ENCODE measurements at places on chromosomes 5 and 9.

GRCh38 chr5:97096846-97097245 lies 45.6 kb downstream of the LIX1 start:
- DNase-seq, result no peak

GRCh38 chr5:80655231-80655774 lies 520 bp upstream of the DHFR start:
- DNase-seq, result no peak

- DNase-seq, result no peak
Observed at GRCh38 chr5:61159070-61159469, 3.2 kb downstream of the SMIM15 start.

GRCh38 chr5:119291056-119291455 lies 64.8 kb upstream of the TNFAIP8 start:
- DNase-seq, result no peak

DNA sequence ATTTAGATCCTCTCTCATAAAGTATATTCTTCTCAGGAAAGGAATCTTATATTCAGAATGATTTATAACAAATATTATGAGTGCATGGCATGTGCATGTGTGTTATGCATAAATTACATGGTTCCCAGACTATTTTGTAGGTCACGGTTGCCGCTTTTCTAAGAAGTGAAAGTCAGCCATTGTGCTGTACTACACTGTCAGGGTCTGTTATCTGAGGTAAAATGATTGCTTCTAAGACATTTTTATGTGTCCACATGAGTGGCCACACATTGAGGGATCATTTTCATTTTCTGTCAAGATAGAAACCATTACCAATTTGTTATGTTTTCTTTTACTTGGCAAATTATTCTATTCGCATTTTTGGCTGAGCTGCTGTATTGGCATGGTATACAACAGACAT lies 210.8 kb downstream of the CWC27 start:
- DNase-seq, result no peak

DNA sequence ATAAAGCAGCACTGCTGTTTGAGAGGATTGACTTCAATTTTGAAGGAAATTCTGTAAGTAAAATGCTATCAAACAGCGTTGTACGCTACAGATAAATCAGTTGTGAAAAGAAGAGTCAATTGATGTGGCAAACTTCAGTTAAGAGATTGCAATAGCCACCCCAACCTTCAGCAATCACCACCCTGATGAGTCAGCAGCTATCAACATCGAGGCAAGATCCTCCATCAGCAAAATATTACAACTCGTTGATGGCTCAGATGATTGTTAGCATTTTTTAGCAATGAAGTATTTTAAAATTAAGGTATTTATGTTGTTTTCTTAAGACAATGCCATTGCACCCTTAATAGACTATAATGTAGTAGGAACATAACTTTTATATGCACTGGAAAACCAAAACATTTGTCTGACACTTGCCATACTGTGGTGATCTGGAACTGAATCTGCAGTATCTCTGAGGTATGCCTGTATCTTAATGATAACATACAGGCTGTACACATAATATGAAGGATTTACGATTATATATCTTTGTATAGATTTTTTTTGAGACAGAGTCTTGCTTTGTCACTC lies 47.5 kb downstream of the VPS13A start:
- peak; percentile 69 for DNase-seq

- no peak for DNase-seq
Observed at GRCh38 chr5:479566-480319, 36.8 kb downstream of the EXOC3 start.

- DNase-seq, result no peak
Observed at GRCh38 chr5:123949807-123950340, 437.9 kb downstream of the CSNK1G3 start.

DNA sequence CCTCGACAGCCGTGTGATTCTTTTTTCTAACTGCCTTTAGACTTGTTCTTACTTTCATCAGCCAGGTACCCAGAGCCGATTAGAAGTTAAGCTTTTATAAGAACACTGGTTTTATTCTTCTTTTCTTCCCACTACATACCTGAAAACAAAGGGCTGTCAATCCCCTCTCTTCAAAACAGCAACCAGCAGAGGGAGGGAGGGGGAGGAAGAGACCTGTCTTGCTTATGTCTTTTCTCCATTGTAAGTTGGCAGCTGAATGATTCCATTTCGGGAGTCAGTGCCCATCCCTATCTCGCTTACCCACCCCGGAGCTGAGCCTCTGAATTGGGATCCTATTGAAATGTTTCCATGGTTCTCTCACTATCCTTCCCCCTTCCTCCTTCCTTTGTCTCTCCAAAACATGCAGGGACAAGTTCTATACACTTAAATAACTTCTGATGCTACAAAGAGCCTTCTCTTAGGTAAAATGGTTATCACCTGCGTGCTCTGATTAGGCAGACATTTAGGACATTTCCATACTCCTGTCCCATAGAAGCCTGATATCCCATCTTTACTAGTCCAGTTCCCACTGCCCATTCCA lies 83.9 kb upstream of the WWC1 start:
- no peak for DNase-seq

DNA sequence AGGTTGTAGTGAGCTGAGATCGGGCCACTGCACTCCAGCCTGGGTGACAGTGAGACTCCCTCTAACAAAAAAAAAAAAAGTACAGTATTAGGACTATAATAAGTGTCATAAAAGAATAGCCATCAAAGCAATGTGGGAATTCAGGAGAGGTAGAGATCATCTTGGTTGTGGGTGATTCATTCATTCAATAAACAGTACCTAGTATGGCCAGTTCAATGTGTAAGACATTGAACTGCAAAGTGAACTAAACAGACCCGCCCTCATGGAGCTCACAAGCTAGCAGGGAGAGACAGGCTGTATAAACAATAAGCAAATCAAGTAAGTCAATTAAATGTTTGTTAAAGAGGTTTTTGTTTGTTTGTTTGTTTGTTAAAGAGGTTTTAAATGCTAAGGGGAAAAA lies 146.1 kb upstream of the RANBP3L start:
- DNase-seq, result no peak

GRCh38 chr5:151199581-151200185 lies 24.2 kb downstream of the CCDC69 start:
- no peak for DNase-seq

DNA sequence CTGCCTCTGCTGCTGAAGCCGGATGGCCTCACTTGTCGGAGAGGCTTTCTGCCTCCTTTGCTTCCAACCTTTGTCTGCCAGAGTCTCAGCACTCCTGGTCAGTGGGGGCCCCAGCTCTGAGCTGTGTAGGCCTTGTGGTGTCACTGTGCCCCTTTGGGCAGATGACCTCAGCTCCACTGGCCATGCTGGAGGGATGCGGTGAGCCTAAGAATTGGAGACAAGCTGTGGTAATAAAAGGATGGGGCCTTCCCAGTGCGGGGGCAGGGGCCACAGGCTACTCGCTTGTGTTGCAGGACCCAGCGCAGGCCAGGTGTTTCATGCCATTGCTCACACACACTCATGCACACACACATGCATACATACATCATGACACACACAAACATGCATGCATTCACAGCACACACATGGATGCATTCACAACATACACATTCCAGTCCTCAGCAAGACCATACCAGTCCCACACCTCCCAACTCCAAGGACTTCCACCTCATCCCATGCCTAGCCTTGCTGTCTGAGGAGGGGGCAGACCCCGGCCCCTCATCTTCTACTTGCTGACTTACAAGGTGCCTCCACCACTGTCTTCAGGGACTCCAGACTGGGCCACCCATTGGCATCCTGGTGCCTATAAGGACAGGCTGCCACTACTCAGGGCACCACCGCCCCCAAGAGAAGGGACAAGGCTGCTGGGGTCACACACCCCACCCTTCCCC lies 237.7 kb downstream of the SYK start:
- DNase-seq, result no peak

DNA sequence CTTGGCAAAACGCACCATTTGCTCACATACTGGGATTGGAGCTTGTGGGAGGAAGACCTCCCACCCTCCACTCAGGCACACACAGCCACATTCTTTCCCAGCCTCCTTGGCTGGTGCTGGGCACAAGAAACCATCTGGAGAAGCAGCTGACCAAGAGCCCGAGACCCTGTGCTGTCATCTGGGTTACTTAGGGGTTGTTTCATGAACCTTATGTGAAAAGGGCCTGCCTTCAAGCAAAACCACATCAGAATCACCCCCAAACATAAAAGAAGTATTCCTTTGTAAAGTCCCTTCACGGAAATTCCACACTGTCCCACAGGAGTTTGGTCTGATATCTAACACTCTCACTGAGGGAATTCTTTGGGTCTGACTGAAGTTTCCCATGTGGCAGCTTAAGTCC lies 172.1 kb downstream of the NR3C1 start:
- DNase-seq, result no peak

- peak; percentile 85 for DNase-seq
Observed at GRCh38 chr5:79513704-79514390, at the start of gene HOMER1. Gene HOMER1 (minus strand): TSS chr5:79514134. CDS start chr5:79512774, 1,360 bp downstream.

DNA sequence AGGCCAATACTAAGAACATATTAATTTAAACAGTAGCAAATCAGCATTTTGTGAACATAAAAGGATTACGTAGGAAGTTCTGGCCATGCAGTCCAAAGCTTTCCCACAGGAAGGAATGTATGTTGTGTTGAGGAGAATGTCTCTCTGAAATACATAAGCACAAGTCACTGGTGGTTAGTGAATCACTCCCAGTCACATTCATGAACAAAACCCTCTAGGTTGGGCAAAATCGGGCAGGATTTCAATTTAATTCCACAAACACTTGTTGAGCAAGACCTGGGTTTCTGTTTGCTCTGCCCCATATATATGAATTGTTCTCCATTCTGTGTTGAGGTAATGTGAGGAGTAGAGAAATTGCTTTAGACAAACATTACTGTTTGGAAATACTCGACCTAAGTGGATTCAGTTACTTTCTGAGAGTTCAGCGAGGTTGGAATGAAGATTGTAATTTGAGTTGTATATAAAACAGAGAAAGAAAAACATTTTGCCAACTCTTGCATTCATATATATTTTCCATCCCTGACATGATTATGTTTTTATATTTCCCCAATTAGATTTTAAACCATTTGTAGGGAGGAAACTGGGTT lies 127.6 kb upstream of the RPS23 start:
- peak; percentile 98 for DNase-seq

GRCh38 chr9:19216466-19216865 lies 14.0 kb upstream of the DENND4C start:
- DNase-seq, result no peak

DNA sequence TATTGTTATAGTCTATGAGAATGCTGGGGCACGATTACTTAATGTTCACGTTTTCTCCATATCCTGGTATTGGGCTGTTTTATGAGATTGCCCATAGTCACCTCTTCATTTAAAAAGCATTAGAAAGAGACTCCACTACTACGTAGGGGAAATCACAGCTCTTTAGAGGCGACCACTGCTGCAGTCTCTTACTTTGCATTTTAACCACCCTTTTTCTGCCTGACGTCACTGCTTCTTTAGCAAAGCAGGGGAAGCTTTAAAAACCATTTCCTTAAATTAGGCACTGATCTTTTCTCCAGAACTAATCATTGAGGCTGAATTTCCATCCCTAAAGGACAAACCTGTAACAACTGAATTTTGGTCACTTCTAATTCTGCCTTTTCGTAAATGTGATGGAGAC lies 38.9 kb downstream of the ZNF608 start:
- DNase-seq, result no peak

GRCh38 chr5:126199467-126199866 lies 223.7 kb upstream of the GRAMD2B start:
- no peak for DNase-seq

DNA sequence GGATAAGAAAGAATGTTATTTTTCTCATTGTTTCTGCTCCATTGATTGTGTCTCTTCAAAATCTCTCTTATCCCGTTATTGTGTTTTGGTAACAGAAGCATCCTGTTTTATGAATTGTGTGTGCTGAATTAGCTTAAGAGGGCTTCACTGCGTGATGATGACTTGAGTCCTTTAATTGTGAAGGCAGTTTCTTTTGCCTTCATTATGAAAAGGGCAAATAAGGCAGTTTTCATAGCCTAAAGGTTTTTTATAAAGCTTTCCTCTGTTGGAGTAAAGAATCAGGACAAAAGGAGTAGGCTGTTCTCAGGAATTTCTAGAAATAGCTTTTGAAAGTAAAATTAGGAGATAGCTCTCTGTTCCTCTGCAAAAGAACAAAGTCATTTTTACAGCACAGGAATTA lies 169.8 kb downstream of the FOCAD start:
- no peak for DNase-seq

GRCh38 chr9:117744856-117745389 lies 40.7 kb downstream of the TLR4 start:
- no peak for DNase-seq

DNA sequence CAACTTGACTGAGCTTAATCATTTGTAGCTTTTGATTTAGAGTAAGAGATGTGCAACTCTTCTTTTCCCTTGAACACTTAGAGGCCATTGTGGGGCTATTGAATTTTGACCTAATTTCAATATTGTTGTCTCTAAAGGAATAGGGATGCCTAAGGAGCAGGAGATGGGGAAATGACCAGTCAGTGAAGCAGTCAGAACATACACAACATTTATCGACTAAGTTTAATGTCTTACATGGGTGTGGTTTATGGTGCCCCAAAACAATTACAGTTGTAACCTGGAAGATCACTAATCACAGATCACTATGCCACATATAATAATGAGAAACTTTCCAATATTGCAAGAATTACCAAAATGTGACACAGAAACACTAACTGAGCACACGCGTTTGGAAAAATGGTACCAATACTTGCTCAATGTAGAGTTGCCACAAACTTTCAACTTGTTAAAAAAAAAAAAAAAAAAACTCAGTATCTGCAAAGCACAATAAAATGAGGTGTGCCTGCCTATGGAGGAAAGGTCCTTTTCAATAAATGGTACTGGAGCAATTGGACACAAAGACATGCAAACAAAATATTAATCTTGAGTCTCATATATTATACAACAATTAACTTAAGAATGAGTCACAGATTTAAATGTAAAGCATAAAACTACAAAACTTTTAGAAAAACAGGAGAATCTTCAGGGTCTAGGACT lies 189.6 kb upstream of the RAD23B start:
- DNase-seq, result no peak

GRCh38 chr5:75055727-75056144 lies 3.4 kb upstream of the GCNT4 start:
- DNase-seq, result peak; percentile 72
